Stimulated activated CD8-positive, alpha-beta memory T cell treated with anti-CD3 and anti-CD28 coated beads, Interleukin-7, amount 100 ng/mL, for 1 hour (primary cell): ENCODE measurements at places on chromosomes 5 and 9.

DNA sequence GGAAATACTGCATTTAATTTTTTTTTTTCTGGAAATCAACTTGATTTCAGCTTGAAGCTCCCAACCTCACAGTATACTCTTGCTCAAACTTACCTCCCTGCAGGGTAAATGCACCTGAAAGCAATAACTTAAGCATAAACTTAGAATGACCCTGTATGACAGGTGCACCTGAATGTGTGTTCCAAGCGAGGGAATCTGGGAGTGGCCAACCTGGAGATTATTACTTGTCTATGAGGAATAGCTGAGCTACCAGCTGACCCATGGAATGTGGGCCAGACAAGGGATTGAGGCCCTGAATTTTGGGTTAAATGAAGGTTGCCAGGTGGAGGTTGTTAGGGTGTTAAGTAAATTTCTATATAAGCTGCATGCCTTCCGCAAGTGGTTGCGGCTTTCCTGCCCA is 140.6 kb downstream of the OSTF1 start:
- DNase-seq: no peak

- no peak for DNase-seq
These were observed 23.3 kb upstream of the ZDHHC12 start for GRCh38 chr9:128747241-128747640.

DNA sequence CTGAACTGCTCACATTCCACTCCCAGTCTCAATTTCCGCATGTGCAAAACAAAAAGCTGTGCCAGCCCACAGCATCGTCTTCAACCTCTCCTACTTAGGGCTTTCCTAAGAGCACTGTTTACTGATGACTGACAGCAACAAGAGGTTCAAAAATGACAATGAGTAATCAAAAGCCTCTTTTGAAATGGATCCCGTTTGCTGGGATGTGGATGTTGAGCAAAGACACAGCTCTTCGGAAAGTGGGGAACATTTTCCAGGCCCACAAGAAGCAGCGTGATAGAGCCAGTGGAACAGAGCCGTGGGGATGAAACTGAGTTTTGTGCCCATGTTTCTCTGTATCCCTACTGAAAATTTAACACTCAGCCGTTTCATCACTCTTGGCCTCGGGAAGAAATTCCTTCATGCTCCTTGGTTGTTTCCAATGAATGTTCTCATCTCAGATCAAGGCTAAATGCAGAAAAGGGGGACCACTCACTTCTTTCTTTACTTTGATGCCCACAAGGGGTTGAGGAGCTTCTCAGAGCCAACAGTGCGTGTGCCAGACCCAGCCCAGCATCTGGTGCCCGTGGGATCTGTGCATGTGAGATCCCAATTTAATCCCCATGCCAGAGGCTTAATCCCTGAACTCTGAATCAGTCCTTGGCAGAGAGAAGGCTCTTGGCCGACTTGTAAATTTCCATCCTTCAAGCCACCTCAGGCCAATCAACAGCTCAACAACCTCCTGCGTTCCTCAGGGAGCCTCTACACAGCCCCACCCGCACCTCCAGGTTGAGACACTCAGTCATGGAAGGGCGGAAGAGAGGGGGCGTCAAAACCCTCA is 230.2 kb upstream of the DAPK1 start:
- DNase-seq: no peak

DNA sequence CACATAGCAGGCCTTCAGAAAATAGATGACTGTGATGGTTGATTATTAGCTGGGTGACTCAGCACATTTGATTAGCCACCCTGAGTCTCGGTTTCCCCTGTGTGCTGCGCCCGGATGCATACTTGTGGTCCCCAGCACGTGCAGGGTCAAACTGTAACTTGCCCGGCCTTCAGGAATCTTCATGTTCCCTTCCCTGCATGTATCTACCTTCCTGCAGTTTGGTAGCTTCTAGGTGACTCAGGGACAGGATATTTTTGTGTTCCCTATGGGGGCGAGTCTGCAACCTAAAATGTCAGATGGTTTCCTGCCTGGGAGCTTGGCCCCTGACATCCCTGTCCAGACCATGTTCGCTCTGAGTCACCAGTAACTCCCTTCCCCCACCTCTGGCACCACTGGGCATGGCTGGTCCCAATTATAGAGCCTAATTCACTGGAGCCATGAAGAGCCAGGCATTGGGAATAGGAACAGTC is 13.2 kb downstream of the PTGS1 start:
- DNase-seq: no peak

GRCh38 chr9:74147906-74148305 is 349.2 kb upstream of the RORB start:
- DNase-seq: no peak

GRCh38 chr5:79168031-79168430 is 56.4 kb downstream of the BHMT start:
- DNase-seq: no peak

DNA sequence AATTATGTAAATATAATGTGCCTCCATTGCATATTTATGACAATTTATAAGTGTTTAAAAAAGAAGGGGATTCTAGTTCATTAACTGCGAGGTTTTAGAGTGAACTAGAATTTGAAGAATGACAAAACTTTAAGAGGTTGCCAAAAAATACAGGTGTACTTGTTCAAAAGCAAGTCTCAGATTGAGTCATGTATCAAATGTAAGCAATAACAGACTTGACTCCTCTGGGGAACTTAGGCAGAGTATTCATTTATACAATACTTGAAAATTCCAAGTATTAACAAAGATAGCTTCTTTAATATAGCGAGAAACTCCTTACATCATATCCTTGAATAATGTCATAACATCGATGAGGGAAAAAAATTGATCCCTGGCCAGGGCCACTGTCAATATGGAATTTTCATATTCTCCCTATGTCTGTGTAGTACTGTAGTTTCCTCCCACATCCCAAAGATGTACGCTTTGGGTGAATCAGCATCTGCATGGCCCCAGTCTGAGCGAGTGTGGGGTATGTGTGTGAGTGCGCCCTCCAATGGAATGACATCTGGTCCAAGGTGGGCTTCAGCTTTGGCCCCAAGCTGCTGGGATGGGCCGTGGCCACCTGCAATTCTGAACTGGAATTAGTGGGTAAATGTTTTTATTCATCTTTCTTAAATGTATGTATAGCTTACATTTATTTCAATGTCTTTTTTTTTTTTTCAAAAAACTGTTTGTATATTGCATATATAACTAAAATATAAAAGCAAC is 70.1 kb downstream of the RIC1 start:
- DNase-seq: no peak

DNA sequence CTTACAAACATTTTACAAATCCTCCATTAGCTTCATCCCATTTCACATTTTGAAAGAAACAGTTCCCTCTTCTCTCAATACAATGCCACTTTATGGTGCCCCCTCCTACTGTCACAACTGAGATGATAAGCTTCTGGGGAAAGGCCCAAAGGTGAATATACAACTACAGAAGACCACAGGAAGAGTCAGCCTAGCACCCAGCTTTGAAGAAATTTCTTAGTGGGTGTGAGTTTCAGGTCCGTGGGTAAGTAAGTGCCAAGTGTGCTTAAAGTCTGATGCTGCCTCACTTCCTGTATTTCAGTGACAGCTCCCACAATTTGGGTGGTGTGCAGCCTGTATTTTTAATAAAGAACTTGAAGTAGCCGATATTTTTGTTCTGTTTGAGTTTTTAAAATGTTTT is 68.1 kb downstream of the ARHGEF28 start:
- DNase-seq: no peak

DNA sequence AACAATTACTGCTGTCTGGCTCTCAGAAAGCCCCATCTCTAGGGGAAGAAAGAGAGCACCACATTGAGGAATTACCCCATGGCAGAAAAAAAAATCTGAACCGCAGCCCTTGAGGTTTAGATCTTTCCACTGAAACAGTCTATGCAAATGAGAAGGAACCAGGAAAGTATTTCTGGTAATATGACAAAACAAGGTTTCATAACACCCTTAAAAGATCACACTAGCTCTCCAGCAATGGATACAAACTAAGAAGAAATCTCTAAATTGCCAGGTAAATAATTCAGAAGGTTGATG is 427.1 kb downstream of the PRELID2 start:
- no peak for DNase-seq

- no peak for DNase-seq
These were observed 772.0 kb upstream of the ACO1 start for GRCh38 chr9:31612336-31613030.

GRCh38 chr5:176870110-176870591 is 29.0 kb downstream of the HK3 start:
- no peak for DNase-seq

DNA sequence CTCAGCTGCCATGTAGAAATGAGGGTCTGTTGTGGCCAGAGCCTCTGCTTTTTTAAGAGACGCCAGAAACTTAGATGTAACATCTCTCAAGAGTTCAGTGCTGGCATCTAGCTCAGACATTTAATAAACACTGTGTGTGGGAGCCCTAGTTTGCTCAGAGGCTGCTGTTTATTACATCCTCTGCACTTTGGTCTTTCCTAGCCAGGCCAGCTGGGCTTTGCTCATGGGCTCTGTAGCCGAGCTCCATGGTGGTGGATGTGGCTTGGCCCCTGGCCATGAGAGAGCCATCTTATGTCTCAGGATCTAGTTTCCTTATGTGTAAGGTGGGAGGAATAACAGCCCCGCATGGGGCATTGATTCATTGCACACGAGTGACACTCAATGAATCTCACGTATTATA is 30.0 kb downstream of the ARHGEF37 start:
- DNase-seq: no peak

GRCh38 chr5:658103-658502 is 35.0 kb downstream of the TPPP start:
- DNase-seq: no peak
